ENCODE measurements at places on chromosomes 16 and 17. TPM values are rescaled to one million over a fixed set of nuclear protein-coding genes. Genes with fewer than 3 reads are reported as not detected.

GRCh38 chr17:15348021-15348420 lies 6.6 kb upstream of the TEKT3 start:
- H3K4me3 ChIP-seq: no peak overlapping the region
- H3K4me1 ChIP-seq: peaks cover 5% of the 10 kb centered on the region
- H3K27ac ChIP-seq: no peak overlapping the region
- no peak for DNase-seq
- peaks cover 20% of the 10 kb centered on the region for H3K27me3 ChIP-seq

DNA sequence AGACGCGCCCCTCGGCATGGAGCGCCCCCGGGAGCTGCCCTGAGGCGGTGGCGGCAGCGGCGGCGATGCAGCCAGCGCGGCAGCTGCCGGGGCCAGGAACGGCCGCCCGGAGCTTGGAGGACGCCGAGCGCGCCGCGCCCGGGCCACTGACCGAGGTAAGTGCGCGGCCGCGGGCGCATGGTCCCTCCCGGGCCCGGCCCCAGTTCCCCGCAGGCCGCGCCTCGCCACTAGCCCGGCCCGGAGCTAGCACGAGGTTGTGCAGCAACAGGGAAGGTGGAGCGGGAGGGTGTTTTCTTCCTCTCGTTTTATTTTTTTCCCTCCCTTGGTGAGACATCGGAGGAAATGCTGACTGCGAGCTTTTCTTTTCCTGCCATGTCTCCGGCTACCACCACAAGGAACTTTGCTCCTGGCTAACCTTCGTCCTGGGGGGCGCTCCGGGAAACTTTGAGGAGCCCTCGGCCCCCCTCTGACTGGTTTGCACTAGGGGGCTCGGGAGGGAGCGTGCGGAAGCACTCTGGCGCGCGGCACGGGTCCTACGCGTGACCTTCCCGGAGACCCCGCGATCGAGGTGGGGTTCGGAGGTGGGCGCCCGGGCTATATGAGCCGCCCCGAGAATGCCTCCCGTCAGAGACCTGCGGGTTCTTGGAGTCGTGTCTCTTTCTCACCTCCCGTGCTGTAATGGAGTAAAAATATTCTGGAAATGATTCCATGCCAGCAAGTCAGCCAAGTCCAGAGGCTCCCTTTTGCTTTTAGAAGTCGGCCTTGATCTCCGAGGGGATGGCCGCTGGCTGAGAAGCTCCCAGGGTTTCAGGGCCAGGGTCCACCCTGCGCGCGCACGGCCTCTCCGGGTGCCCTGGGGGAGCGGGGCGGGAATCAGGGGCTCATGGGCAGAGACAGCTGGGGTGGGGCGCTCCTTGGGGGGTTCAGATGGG lies 868 bp downstream of the KCNJ12 start:
- peak overlapping the region; percentile 63 for H3K4me3 ChIP-seq
- peaks cover 43% of the 10 kb centered on the region for H3K4me1 ChIP-seq
- no peaks in the 10 kb centered on the region for H3K36me3 ChIP-seq

GRCh38 chr17:17033466-17033865 lies 8.8 kb upstream of the MPRIP start:
- DNase-seq: no peak
- no peak overlapping the region for H3K4me3 ChIP-seq
- peaks cover 14% of the 10 kb centered on the region for H3K4me1 ChIP-seq
- H3K27ac ChIP-seq: no peak overlapping the region
- H3K27me3 ChIP-seq: no peaks in the 10 kb centered on the region

DNA sequence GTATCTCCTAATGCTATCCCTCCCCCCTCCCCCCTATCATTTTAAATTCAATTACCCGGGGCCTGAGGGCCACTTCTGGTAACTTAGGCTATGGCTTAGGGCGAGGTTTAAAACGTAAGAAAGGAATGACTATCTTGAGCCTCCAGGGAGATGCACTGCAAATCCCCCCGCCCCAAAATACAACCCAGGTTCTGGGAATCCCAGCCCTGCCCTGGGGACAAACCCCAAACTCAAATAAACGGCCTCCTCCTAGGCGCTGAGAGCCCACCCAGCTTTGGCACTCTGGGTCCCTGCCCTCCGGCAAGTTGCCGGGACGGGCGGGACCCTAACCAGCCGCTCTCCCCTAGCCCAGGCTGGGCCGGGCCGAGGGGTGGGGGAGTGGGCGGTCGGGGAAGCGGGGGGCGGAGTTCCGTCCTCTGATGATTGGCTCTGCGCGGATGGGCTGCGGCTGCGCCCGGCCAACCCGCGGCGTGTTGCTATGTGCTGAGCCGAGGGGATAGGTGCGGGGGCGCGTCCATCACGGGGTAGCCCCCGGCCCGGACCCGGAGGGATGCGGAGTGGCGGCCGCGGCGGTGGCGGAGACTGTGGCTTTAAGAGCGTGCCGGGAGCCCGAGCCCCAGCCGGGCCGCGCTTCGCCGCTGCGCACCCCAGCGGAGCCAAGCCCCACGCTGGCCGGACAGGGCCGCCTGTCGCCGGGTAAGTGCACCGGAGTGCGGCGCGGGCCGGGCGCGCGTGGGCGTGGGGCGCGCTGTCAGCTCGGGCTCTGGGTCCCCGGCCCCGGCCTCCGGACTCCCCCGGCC lies at the start of gene YPEL2:
TSS of gene YPEL2 (plus strand) at position 527 of the 800 bp plus-strand sequence. CDS start 21,755 bp downstream, outside the sequence.
- no peaks in the 10 kb centered on the region for H3K27me3 ChIP-seq
- H3K4me1 ChIP-seq: peaks cover 69% of the 10 kb centered on the region
- H3K36me3 ChIP-seq: no peaks in the 10 kb centered on the region
- peak within 1 kb of the TSS; percentile 98 for H3K4me3 ChIP-seq
- peak; percentile 99 for DNase-seq

GRCh38 chr17:50892101-50892776 lies 26.1 kb upstream of the TOB1 start:
- no peak for DNase-seq
- H3K27ac ChIP-seq: no peak overlapping the region
- H3K36me3 ChIP-seq: no peaks in the 10 kb centered on the region
- H3K27me3 ChIP-seq: no peaks in the 10 kb centered on the region

- no peak overlapping the region for H3K4me3 ChIP-seq
- H3K27me3 ChIP-seq: no peaks in the 10 kb centered on the region
These were observed 76.0 kb downstream of the CREBBP start for GRCh38 chr16:3804426-3805016.

DNA sequence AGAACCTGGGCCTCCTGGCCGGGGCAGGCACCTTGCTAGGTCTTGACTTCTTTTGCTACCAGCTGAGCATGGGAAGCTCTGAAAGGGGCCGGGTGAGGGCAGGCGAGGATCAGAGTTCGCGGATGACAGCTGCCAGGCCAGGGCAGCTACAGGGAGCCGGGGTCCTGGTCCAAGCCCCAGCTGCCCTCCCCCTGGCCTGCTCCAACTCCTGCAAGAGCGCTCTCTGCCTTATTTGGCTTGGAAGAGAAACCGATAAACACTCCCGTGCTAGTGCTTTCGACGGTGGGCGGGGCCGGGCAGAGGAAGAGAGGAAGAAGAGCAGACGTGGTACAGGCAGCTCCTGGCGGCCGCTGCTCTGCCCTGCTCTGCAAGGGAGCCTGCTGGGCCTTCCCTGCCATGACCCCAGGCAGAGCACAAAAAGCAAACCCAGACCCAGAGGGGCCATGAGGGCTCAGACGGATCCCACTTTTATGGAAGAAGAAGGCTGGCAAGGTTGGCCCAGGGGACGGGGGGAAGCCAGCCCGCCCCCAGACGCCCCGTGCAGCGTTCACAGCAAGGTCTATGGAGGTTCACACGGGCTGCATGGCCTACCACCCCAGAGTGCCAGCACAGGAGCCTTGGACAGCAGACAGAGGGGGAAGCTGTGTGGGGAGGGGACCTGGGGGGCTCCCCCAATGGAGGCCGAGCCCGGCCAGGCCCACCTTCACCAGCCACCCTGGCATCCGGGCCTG lies 25.6 kb downstream of the PIEZO1 start:
- H3K27me3 ChIP-seq: no peaks in the 10 kb centered on the region
- peaks cover 5% of the 10 kb centered on the region for H3K36me3 ChIP-seq
- peaks cover 45% of the 10 kb centered on the region for H3K4me1 ChIP-seq
- H3K4me3 ChIP-seq: peak overlapping the region; percentile 37

GRCh38 chr16:85310868-85311585 lies 198.8 kb upstream of the CIBAR2 start:
- no peak overlapping the region for H3K4me3 ChIP-seq
- no peaks in the 10 kb centered on the region for H3K27me3 ChIP-seq
- H3K4me1 ChIP-seq: peaks cover 89% of the 10 kb centered on the region
- DNase-seq: no peak
- H3K27ac ChIP-seq: peak overlapping the region; percentile 12

GRCh38 chr16:75319513-75320411 lies 68.3 kb upstream of the BCAR1 start:
- no peaks in the 10 kb centered on the region for H3K27me3 ChIP-seq
- no peak overlapping the region for H3K27ac ChIP-seq

DNA sequence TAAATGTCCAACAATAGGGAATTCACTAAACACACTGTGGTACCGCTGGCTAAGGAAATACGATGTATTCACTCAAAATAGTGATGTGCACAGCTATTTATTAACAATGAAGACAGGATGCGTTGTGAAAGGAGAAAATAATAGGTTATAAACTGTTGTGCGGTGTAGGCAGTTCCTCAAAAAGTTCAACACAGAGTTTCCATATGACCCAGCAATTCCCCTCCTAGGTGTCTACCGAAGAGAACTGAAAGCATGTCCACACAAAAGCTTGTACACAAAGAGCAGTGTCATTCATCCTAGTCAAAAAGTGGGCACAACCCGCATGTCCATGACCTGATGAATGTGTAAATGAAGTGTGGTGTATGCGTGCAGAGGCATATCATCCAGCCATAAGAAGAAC lies 1.2 kb upstream of the CES1 start:
- no peak for DNase-seq
- peaks cover 13% of the 10 kb centered on the region for H3K4me1 ChIP-seq
- no peaks in the 10 kb centered on the region for H3K27me3 ChIP-seq
- H3K27ac ChIP-seq: no peak overlapping the region

DNA sequence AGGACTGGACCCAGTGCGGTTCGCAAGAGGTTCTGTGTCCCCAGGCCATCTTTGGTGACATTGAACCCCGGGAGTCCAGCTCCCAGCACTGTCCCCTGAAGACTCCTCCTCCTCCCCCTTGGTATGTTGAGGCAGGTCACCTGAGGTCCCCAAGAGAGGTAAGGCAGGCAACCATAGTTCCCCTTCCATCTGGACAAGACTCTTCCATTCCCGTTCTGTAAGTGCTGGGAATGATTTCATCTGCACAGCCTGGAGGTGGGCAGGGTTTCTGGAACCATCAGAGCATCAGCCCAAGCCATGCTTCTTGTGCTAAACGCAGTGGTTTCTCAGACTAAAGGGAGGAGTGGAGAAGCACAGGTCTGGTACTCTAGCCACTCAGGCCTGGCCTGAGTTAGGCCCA lies 24.9 kb downstream of the COPZ2 start:
- H3K27me3 ChIP-seq: peaks cover 71% of the 10 kb centered on the region
- no peak for DNase-seq

- no peak overlapping the region for H3K27ac ChIP-seq
- DNase-seq: no peak
- no peaks in the 10 kb centered on the region for H3K4me1 ChIP-seq
- H3K36me3 ChIP-seq: peaks cover 68% of the 10 kb centered on the region
- H3K4me3 ChIP-seq: no peak overlapping the region
- no peaks in the 10 kb centered on the region for H3K27me3 ChIP-seq
These were observed 29.1 kb downstream of the SNN start for GRCh38 chr16:11697319-11697718.

DNA sequence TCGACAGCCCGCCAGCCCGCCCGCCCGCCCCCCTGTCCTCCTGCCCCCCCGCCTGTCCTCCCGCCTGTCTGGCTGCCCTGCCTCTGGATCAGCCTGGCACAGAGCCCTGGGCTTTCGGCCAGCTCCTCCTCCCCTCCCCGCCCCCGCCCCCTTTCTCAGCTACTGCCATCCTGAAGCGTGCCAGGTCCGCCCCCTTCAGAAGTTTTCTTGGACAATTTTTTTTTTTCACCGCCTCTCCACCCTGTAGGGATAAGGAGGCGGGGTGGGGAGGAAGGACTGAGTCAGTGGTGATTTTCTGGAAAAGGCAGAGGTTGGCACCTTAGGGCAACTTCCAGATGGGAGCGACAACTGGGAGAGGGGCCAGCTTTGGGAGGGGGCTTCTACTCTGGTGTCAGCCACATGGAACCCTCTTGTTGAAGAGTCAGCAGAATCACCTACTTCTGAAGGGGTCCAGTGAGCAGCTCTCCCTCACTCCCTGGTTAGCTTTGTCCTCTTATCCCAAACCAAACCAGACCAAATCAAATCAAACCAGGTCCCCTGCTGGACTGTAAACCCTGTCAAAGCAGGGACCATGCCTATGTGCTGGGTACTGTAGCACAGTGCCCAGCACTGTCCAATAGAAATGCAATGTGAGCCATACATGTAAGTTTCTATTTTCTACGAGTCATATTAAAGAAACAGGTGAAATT lies 19.7 kb downstream of the IGF2BP1 start:
- no peak for DNase-seq
- no peak overlapping the region for H3K4me3 ChIP-seq
- H3K27ac ChIP-seq: no peak overlapping the region
- peaks cover 25% of the 10 kb centered on the region for H3K4me1 ChIP-seq
- no peaks in the 10 kb centered on the region for H3K36me3 ChIP-seq
- peaks cover 33% of the 10 kb centered on the region for H3K27me3 ChIP-seq

DNA sequence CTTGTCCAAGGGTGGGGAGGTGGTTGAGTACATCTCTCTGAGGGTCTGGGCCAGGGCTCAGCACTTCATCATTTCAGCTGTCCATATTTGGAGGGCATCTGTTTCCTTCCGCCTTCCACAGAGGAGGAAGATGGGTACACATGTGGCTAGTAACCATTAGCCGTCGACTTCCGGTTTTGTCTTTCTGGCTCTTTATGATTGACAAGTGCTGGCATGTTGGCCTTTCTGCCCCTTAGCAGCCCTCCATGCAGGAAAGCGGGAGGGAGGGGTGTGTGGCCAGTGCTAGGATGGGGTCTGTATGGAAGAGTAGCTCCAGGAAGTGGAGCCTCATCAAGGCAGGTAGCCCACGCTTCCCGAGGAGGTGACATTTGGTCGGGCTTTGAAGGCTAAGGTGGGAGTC lies 69.6 kb downstream of the RAI1 start:
- H3K4me3 ChIP-seq: no peak overlapping the region
- H3K36me3 ChIP-seq: no peaks in the 10 kb centered on the region
- peaks cover 87% of the 10 kb centered on the region for H3K4me1 ChIP-seq

- no peak overlapping the region for H3K4me3 ChIP-seq
- no peaks in the 10 kb centered on the region for H3K27me3 ChIP-seq
These were observed 131.3 kb downstream of the CBLN1 start for GRCh38 chr16:49150341-49150740.

DNA sequence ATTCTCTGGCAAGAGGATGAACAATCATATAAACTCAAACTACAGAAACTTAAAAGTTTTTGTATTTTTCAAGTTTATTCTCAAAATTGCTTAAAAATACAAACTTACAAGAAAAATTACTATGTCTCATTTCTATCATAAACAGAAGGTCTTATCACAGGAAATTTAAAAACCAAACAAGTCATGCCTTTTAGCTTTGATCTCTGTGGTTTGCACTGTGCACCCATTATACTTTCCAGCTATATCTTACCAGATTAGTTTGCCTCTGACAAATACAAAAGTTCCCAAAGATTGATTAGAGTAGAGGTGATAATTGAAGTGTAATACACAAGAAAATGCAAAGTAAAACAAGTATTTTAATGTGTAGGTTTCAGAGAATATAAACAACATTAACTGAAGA lies 117.4 kb downstream of the MYO1D start:
- peaks cover 1% of the 10 kb centered on the region for H3K36me3 ChIP-seq
- H3K4me3 ChIP-seq: no peak overlapping the region
- no peak for DNase-seq
- no peaks in the 10 kb centered on the region for H3K4me1 ChIP-seq

GRCh38 chr16:85752511-85753420 lies 1.9 kb upstream of the C16orf74 start:
- peaks cover 37% of the 10 kb centered on the region for H3K4me1 ChIP-seq
- no peaks in the 10 kb centered on the region for H3K36me3 ChIP-seq

SPPL2C gene
- total RNA-seq: not detected

CDRT15L2 gene
- not detected for total RNA-seq

BAIAP2 gene
- total RNA-seq: 36.5 TPM

TENT4B gene
- 17.0 TPM for total RNA-seq

HAP1 gene
- total RNA-seq: not detected

VAT1L gene
- total RNA-seq: 3.0 TPM

GAST gene
- not detected for total RNA-seq

Data from esophagus muscularis mucosa (tissue), 4 donors.